SJSA1 (cell line): ENCODE measurements at places on chromosomes 1 and 21. TPM values are rescaled to one million over a fixed set of nuclear protein-coding genes. Genes with fewer than 3 reads are reported as not detected.

SKI gene
- total RNA-seq = 9.6 and 24.3 TPM in 2 replicates

SPRR3 gene
- total RNA-seq = not detected in 2 replicates

UBE2U gene
- not detected in 2 replicates for total RNA-seq

TNFRSF8 gene
- total RNA-seq = not detected in 2 replicates

TDRKH gene
- 0.94 and 4.0 TPM in 2 replicates for total RNA-seq

TFB2M gene
- 21.1 and 31.6 TPM in 2 replicates for total RNA-seq

CELA2B gene
- total RNA-seq = not detected in 2 replicates

OPRD1 gene
- 0.03 and 0.05 TPM in 2 replicates for total RNA-seq

MIXL1 gene
- not detected in 2 replicates for total RNA-seq

GPR153 gene
- total RNA-seq = 0.32 TPM in 1 of 2 replicates, not detected in the other

NECTIN4 gene
- 0.21 TPM in 1 of 2 replicates, not detected in the other for total RNA-seq

C1orf94 gene
- total RNA-seq = 0.39 TPM in 1 of 2 replicates, not detected in the other

IL10 gene
- not detected in 2 replicates for total RNA-seq

PRDM16 gene
- total RNA-seq = 0.05 TPM in 1 of 2 replicates, not detected in the other
